Activated CD8-positive, alpha-beta T cell treated with anti-CD3 and anti-CD28 coated beads, Interleukin-2, amount 10 ng/mL, durations not matched to agents 7 days and 5 days (primary cell): ENCODE measurements at places on chromosomes 2 and 18.

DNA sequence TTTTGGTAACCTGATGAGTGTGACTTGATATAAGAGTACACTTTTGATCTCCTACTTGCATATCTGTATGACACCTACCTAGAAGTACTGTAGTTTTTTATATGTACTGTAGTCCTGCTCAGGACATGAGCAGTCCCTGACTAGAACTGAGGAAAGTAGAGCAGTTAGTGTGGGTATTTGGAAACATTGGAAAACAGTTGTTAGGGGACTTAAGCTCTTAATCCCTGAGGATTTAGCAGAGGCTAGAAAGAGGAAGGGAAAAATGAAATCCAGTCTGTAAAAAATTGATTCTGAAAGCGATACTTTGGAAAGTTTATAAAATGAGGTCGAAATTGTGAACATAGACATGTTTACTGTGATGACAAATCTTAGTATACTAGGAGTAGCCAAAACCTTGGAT, 125.6 kb downstream of the NCOA1 start:
- DNase-seq = no peak

DNA sequence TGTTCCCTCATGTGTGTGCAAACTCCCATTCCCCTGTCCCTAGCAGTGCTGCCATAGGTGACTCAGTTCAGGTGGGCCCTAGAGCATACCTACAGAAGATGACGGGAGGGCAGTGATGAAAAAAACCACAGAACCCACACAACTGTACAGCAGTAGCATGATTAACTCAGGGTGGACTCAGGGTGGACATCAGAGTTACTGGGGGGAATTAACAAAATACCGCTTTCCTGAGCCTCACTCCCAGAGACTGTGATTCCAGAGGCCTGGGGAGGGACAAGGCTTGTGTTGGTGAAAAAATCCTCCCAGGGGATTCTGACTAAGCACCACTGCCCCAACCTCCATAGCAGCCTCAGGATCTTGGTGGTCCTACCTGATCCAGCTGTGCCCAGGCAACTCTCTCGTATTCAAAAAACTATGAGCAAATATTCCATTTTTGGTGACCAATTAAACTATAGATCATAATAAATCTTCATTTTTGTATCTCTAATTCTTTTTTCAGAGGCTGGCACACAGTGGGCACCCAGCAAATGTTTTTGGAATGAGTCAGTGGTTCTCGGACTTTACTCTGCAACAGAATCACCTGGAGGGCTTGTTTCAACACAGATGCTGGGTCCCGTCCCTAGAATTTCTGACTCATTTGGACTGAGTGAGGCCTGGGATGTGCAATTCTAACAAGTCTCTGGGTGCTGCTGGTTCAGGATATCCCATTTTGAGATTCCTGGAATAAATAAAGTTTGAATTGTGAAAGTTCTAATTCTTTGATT, 84.1 kb upstream of the NABP1 start:
- DNase-seq = no peak

GRCh38 chr2:157327200-157327599, 1.6 kb upstream of the ERMN start:
- no peak for DNase-seq

GRCh38 chr18:32975501-32975900, 202.7 kb upstream of the KLHL14 start:
- DNase-seq = no peak

- DNase-seq = no peak
Observed at GRCh38 chr2:72759755-72760154, 66.1 kb downstream of the EXOC6B start.

GRCh38 chr2:133209325-133209724, 358.9 kb downstream of the NCKAP5 start:
- no peak for DNase-seq

DNA sequence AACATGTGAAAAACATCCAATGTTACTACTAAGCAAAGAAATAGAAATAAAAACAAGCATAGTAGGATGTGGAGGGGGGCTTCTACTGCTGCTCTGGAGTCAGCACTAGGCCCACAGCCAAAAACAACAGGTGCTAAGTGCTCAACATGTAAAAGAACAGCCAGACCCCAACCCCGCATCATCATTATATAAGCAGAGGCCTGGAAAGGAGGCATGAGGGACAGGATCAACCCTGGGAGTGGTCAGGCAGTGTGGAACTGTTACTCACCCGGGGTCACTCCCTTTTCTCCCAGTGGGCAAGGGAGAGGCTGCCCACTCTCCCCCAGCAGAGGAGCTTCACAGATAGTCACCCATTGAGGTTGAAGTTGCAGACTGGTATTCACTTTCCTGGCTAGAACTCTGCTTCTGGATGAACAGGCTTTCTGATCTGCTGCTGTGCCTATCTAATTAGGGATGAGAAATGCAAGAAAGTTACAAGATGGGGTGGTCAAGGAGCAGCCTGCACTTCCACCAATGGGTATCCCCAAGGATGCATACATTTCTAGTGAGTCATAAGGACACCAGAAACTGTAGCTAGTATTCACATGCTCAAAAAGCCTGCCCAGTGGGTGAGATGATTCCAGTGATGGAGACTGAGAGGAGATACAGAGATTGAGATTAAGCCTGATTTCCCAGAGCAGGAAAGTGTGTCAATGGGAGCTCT, 480.1 kb upstream of the TCF4 start:
- no peak for DNase-seq

DNA sequence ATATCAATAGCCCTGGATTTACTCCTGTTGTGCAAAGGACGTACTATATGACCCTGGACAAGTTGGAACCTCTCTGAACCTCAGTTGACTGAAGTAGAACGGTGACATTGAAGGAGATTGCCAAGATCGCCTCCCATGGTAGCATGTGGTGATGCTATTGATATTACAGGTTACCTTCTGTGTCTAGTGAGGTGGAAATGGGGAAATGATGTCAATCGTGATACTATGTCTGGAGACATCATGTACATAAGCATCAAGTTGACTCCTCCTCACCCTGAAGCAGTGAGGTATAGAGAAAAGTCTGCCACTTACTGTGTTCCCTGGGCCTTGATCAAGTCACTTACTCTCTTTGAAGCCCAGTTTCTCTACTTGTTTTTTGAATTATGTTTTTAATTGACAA, 93.9 kb downstream of the KLF7 start:
- DNase-seq = no peak

GRCh38 chr2:145070703-145071102, 550.8 kb upstream of the ZEB2 start:
- DNase-seq = no peak

- DNase-seq = no peak
Observed at GRCh38 chr18:46318356-46318755, 214.2 kb downstream of the HAUS1 start.

DNA sequence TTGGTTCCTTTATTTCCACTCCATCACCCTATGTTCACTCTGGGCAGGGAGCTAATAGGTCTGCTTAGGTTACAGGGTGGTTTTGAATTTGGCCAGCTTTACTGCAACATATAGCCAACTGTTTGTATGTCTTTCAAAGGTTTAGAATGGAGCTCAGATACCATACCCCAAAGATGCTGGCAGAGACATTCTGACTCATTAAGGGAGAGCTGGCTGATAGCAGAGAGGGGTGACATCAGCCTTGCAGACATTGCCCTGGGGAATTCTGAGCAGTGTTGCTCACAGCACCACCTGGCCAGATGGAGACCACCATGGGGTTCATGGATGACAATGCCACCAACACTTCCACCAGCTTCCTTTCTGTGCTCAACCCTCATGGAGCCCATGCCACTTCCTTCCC, 2.1 kb downstream of the PROKR1 start:
- DNase-seq = no peak

- DNase-seq = no peak
Observed at GRCh38 chr18:43222501-43222900, 54.8 kb downstream of the SYT4 start.

DNA sequence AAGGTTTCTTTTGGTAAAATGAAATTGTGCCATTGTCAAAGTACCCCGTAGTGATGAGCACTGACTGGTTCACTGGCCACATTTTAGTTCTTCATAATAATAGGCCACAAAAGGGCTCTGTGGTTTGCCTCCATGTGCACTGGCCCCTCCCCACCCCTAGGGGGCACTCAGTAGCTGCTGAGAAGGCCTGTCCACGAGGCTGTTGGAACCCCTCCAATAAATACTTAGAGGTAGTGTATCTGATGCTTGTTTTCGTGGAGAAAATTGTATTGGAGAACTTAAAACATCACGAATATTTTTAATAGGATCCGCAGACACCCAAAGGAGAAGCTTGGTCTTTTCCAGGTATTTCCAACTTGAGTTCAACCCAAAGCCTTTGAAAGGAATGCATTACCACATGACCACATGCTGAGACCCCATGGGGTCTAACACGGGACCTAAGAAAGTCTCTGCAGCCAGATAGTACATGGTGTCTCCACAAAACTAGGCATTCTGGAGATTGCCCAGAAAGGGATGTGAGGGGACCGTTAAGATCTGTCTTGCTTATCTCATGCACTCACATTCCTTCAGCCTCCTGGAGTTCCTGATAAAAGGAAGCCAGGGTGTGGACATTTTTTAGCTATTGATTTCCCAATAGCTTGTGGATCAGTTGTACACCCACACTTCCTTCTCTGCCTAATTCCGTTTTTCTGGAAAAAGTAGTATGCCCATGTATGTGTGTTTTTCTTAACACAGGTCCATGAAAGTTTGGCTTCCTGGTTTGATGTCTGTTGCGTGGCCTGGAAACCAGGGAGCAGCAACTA, 28.5 kb upstream of the NOSTRIN start:
- peak; percentile 56 for DNase-seq

- DNase-seq = no peak
Observed at GRCh38 chr2:154688373-154688772, 10.1 kb upstream of the KCNJ3 start.

DNA sequence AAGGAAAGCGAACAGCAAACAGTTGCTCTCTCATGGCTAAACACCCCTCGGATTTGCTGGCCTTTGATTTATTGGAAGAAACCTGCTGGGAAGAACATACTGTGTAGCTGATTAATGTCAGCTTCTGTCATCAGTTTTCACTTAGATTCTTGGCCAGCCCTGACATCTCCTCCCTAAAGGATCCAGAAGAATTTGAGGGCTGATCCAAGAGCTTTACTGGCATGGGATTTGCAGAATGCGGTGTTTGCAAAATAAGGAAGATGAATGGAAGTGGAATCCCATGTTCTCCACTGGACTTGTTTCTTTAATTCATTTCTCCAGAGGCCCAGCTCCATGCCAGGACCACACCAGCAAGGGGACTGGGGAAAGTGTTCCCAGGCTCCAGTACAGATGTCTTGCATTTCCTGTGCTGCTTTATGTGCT, 80.5 kb downstream of the RDH14 start:
- no peak for DNase-seq

DNA sequence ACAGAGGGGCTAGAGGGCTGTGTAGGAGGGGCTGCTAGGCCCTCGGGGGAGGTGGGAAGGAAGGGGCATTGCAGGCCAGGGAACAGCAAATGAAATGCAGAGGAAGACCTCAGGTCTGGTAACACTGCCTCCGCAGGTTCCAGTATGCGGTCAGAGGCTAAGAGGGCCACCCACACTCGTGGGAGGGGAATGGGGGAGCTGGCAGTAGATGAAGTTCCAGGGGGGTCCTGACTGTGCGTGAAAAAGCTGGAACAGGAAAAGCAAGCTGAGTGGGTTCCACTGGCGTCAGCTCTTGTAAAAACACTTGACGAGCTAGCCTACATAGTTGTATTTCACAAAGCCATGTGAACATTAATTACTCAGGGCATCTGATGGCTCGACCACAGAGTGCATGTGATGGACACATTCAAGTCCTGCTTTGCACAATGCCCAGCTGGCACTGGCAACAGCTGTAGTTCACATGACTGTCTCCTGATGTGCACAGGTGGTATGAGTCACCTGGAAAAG, 29.0 kb upstream of the PTPN4 start:
- no peak for DNase-seq
